ENCODE measurements at places on chromosomes 4 and X. TPM values are rescaled to one million over a fixed set of nuclear protein-coding genes. Genes with fewer than 3 reads are reported as not detected.

DNA sequence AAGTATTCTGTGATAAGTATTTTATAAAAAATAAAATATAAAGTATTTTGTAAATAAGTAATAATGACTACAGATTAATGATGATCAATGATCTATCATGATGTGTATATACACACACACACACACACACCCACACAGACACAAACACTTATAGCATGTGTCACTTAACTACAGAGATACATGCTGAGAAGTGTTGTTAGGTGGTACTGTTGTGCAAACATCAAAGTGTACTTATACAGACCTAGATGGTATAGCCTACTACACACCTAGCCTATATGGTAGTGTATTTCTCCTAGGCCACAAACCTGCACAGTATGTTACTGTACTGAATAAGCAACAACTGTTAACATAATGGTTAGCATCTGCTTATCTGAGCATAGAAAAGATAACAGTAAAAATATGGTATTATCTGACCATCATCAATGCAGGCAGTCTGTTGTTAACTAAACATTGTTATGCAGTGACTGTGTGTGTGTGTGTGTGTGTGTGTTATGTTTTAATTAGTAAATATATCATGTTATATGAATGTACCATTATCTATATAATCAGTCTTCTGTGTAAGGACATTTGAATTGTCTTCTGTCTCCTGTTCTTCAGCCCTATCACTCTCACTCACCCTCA is 138.2 kb downstream of the CAMK2D start:
- DNase-seq: no peak
- no peaks in the 10 kb centered on the region for H3K36me3 ChIP-seq
- no peaks in the 10 kb centered on the region for H3K27me3 ChIP-seq
- no peak overlapping the region for H3K4me3 ChIP-seq
- peaks cover 9% of the 10 kb centered on the region for H3K4me1 ChIP-seq

GRCh38 chr4:168514249-168514852 is 17.5 kb downstream of the PALLD start:
- no peak overlapping the region for H3K4me3 ChIP-seq
- no peak overlapping the region for H3K27ac ChIP-seq
- no peaks in the 10 kb centered on the region for H3K27me3 ChIP-seq
- DNase-seq: no peak

DNA sequence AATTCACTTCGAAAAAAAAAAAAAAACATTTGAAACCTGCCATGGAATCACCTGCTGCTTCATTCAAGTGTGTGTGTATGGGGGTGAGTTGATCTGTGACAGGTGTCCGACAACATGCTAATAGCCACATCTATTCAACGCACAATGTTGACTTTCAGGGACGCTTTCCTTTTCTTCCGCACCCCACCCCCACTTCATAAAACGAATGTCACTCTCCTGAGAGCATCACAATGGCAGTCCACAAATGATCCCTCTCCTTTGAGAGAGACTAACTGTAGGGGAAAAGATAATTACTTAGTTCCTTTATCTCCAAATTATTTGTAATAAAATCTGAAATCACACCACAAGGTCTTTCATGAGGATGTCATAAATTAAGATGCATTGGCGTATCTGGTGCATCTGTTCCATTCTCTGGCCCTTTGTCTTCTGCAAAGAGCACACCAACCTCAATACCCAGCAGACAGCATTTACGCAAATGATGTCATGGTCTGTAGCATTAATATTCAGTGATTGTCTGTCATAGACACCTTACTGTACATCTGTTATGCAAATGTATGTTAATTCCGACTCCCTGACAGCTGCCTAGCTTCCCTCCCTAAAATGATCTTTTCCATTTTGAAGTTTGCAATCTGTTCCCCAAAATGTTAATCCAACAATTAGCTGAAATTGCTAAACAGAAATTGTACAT is 640.0 kb upstream of the BOD1L1 start:
- no peak overlapping the region for H3K4me3 ChIP-seq
- no peaks in the 10 kb centered on the region for H3K4me1 ChIP-seq
- no peaks in the 10 kb centered on the region for H3K36me3 ChIP-seq
- no peak for DNase-seq
- no peak overlapping the region for H3K27ac ChIP-seq
- no peaks in the 10 kb centered on the region for H3K27me3 ChIP-seq

SPANXB1 gene
- not detected for total RNA-seq

TMEM144 gene
- 5.6 TPM for total RNA-seq

HEPH gene
- total RNA-seq: 8.6 TPM

All from vagina (tissue), 2 donors.